ENCODE measurements at places on chromosomes 2 and 18.

- no peak for DNase-seq
These were observed 13.3 kb upstream of the ACTR2 start for GRCh38 chr2:65214361-65214760.

DNA sequence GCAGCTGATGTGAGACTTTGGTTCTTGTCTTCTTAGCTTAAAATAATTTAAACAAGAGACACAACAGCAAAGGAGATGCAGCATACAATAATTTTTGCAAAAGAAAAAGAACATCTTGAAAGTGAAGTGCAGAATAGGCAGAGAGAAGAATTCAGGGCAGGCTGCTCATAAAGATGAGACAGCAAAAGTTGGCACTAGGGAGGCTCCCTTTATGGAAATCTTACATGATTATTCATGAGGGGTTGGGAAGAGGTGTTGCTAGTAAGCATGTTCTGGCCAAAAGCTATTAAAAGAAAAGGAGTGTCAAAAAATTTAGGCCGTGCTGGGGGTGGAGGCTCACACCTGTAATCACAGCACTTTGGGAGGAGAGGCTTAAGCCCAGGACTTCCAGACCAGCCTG is 4.2 kb upstream of the ALPP start:
- no peak for DNase-seq

DNA sequence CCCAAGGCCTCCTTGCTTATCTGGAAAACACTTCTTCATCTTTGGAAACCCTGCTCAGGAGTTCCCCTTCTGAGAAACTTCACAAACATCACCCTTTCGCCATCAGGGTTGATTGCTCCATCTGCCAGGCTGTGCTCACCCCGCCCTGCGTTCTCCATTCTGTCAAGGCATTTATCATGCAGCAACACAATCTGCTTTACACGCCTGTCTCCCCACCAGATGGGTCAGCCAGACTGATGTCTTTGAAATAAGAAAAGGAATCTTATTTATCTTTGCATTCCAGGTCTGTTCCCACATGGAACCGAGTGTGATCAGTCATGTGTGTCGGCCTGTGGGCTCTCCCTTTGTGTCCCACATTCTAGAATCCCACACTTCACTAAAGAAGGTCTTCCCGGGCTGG is 110.0 kb upstream of the ARL4C start:
- no peak for DNase-seq

- DNase-seq: no peak
These were observed 885.2 kb downstream of the DCDC2C start for GRCh38 chr2:4588606-4589005.

- DNase-seq: no peak
These were observed 35.8 kb upstream of the SCLY start for GRCh38 chr2:238024986-238025385.

GRCh38 chr2:119678021-119678656 is 862 bp upstream of the TMEM177 start:
- peak; percentile 40 for DNase-seq

GRCh38 chr2:1796232-1796930 is 52.1 kb upstream of the PXDN start:
- DNase-seq: no peak

- DNase-seq: no peak
These were observed 102.6 kb downstream of the TNS1 start for GRCh38 chr2:217900010-217900779.

DNA sequence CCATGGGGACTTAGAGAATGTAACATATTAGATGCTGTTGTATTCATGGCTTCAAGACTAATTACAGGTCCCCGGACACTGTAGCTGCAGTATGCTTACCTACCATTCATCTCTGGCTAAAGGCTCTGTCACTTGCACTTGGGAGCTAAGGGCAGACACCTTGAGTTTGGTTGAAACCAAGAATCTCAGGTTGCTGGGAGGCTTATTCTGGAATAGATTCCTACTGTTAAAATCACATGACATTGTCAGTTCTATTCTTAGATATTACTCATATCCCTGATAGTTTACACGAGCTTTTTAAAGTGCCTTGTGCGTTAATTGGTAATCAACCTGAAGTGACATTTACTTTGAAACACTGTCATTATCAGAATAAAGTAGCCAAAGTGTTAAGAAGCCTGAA is 73.0 kb upstream of the EPB41L5 start:
- DNase-seq: no peak

DNA sequence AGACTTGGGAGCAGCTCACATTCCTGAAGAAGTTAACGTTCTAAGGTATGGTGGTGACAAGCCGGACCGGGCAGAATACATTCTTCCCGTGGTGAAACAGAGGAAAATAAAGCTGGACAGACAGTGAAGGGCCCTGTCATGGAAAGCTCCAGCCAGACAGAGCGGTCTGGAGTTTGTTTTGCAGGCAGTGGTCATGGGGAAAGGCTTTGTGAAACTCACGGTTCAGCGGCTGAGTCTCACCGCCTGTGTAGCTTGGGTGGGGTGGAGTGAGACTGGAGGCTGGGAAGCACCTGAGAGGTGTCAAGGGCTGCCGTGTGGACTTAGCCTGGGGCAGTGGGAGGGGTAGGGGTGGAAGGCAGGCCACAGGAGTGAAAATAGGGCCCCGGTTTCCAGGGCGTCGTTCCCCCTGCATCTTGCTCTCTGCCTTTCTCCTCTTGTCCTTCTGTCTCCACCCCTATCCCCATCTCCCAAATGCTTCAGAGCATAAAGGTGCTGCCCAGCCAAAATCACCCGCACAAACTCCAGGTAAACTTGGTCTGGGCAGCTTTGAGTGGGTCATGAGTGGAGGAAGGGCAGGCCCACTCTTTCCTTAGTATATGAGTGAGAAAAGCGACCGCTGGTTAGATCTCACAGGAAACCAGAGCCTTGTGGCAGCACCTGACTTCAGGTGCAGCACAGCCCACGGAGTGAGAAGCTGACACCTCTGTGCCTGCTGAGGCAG is 11.4 kb upstream of the SLC20A1 start:
- DNase-seq: no peak

GRCh38 chr2:36904636-36905035 is 61.7 kb downstream of the STRN start:
- DNase-seq: no peak

DNA sequence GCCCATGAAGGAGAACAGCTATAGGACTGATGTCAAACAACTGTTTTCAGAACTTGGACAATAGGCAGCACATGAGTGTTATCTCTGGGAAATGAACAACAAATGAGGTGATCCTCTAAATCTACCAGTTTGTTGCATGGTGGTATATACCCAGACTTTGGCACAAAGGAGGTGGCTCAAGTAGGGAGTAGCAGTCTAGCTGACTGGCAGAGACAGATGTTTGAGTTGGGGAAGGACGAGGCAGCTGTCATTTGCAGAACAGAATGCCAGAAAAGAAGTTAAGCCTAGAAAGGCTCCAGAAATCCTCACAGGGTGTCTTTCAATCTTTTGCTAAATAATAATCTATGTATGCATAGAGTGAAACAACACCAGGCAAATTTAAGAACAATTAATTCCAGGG is 47.4 kb downstream of the RPE start:
- DNase-seq: no peak

DNA sequence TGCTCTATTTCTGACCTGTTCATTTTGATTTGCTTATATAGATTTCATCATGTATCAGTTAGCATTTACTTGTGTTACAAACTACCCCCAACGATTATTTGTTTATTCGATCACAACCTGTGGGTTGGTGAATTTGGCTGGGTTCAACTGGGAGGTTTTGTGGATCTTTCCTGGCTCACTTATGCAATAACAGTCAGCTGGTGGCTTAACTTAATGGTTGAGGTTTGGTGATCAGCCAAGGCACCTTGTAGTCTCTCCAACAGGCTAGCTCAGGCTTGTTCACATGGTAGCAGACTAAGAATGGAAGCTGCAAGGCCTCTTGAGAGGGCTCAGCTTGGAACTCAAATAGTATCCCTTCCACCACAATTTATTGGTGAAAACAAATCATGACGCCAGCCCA is 5.4 kb upstream of the PUM2 start:
- no peak for DNase-seq

DNA sequence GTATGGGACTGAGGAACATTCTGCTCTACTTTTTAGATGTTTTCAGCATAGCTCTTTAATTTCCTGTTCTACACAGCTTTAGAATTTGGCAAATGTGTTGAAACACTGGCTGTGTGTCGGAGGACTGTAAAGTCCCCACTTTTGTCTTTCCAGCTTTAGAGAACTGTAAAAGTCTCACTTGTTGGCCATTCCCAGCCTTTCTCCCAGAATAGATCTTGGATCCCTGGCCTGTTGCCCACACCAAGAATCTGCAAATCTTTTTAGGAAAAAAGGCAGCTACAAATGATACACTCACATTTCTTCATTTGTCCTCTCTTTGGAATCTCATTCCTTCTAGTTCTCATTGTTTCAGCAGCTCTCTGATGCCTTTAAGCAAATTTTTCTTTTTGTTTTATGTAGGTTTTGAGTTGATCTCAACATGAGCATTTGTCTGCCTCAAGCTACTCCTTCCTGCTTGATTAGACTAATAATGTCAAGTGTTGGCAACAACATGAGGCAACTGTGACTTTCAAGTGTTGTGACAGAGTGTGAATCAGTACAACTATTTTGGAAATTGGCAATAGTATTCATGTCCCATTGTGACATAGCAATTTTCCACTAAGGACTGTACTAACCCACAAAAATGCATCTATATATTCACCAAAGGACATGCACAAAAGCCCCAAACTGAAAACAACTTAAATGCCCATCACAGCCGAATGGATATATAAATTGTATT is 610.8 kb downstream of the EPHA4 start:
- no peak for DNase-seq

- DNase-seq: no peak
These were observed 27.4 kb downstream of the MPPE1 start for GRCh38 chr18:11880586-11881304.

- DNase-seq: no peak
These were observed 136.6 kb upstream of the GLI2 start for GRCh38 chr2:120599072-120599471.

DNA sequence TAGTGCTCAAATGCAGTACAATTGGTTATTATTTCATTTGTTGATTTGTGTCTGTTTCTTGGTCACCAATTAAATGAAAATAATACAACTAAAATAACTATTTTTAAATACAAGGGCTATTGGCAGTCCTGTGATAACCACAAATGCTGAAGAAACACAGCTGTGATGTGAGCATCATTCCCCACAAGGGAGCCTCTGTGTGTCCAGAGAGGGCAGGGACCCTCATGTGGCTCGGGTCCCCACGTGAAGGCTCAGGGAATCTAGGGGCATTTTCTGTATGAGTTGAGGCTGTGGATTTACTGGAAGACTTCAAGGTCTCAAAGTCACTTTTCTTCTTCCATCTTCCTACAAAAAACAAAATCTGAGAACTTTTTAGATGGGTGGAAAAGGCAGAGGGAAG is 316.1 kb upstream of the RAB12 start:
- DNase-seq: no peak

GRCh38 chr18:62258093-62258492 is 67.0 kb upstream of the TNFRSF11A start:
- DNase-seq: no peak

GRCh38 chr2:168254158-168254935 is 7.0 kb upstream of the STK39 start:
- no peak for DNase-seq
